ENCODE measurements at places on chromosomes 2 and 18.

- no peak for DNase-seq
Measured at GRCh38 chr2:221655300-221655699, 83.2 kb upstream of the EPHA4 start.

GRCh38 chr2:30869988-30870387 is 62.7 kb upstream of the CAPN13 start:
- no peak for DNase-seq

GRCh38 chr2:23385748-23386338 is 864 bp downstream of the KLHL29 start:
- DNase-seq, result no peak

DNA sequence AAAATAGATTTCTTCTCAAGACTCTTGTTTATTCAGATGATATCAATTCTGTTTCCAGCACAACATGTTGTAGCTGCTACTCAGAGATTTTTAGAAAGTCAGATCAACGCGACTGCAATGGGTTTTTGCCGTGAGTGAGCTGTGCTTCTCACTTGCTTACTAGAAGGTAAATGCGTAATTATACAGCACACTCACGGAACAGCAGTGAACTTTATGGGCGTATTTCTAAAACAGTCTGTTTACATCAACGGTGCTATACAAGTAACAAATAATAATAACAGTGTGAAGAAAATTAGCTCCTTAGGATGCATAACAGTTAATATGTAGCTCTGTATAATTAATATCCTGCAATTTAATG is 533.6 kb downstream of the RNF144A start:
- peak; percentile 23 for DNase-seq

GRCh38 chr2:45886171-45886663 is 234.7 kb downstream of the PRKCE start:
- DNase-seq, result no peak

GRCh38 chr2:3292416-3292815 is 85.2 kb downstream of the EIPR1 start:
- DNase-seq, result no peak

DNA sequence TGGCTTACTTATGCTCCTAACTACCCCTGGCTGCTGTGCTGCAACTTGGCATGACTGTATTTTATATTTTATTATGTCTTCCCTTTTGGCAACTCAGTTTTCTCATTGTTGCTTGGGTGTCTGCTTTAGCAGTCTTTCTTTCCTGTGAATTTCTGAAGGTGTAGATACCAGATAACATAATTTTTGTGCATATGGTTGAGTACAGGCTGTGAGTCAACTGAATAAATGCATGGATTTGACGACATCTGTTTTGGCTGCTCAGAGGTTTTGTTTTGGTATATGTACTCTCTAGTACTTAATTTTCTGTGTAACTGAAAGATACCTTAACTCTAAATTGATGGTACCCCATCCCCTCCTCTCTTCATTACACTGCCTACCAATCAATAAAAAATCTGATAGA is 303.1 kb downstream of the PTPRM start:
- DNase-seq, result no peak

DNA sequence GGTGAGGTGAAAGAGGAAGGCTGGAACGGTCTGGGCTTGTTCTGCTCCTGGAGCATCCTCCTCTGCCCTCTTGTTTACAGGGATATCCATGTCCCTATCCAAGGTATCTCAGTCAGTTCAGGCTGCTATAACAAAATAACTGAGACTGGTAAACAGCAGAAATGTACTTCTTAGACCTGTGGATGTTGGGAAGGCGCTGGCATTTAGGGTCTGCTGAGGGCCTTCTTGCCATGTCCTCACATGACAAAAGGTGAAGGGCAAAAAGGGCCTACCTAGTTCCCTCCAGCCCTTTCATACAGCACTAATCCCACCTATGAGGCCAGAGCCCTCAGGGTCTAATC is 65.6 kb downstream of the INPP4A start:
- no peak for DNase-seq

- DNase-seq, result no peak
Measured at GRCh38 chr2:177282181-177282641, 17.7 kb upstream of the NFE2L2 start.

DNA sequence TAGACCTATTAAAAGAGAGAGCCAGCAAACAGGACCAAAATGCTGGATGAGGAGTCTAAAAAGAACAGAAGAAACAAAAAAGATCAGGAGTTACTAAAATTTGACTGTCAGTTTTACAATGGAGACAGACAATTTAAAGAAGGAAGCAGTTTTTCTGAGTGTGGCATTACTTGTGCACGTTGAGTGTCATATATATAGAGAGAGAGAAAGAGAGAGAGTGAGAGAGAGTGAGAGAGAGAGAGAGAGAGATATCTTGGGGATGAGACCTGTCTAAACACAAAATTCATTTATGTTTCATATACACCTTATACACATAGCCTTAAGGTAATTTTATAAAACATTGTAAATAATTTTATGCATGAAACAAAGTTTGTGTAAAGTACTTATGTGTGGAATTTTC is 2.1 kb upstream of the GALNT3 start:
- no peak for DNase-seq

GRCh38 chr2:31075431-31075830 is 62.8 kb downstream of the GALNT14 start:
- no peak for DNase-seq

DNA sequence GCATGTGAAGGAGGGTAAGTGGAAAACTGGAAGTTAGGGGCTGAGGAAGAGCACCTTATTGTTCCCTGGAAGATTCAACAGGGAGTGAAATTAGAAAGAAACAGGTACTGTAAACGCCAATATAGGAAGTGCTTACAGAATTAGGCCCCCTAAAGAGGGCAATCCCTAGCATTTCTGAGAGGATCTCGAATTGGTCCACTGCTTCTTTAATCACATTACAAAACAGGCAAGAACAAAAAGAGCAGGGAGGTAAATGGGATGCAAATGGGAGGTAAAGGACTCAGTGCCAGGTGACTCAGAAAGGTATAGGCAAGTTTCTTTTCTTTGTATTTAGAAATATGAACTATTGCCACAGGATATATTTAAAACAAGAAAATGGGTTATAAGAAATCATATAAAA is 116.4 kb upstream of the FANCL start:
- no peak for DNase-seq

DNA sequence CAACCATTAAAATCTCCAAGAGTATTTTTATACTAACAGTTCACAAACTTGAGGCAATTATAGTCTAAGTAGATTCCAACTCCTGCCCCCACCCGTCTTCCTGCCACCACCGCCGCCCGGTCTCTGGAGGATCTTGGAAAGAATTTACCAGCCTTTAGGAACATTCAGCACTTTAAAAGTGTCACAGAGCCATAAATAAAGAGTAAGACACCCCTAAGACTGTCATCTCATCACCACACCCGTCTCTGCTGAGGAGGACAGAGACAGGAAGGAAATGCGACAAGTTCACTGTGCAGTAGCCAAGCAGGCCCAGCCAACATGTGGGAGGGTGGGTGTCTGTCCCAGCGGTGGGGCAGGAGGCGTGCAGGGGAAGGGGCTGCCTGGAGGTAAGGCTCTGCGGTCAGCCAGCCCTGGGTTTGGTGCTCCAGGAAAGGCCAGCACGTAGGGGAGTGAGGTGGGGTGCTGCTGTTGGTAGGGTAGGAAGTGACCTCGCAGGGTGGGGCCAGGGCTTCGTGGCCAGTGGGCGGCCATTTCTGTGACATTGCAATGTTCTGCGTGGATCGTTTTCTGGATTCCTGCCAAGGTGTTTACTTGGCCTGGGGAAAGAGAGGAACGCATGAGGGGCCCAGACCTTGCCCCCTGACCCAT is 111.6 kb downstream of the FAM210A start:
- DNase-seq, result peak; percentile 38

GRCh38 chr2:50582164-50582563 is 449.8 kb downstream of the NRXN1 start:
- no peak for DNase-seq

DNA sequence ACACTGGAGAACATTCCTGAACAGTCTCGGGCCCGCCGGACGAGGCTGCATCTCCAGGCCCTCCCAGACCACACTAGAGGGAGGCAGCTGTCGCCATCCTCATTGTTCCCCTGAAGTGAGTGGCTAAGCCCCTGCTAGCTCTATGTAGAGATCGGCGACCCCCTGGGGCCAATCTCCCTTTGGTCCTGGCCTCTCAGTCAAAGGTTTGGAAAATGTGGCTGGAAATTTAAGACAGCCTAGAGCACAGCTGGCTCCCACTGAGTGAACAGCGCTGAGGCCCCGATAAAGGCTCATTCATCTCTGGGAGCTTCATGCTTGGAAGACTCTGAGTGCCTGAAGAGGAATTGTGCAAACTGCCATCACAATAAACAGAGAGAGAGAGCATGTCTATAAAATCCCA is 360.3 kb downstream of the CLIP4 start:
- DNase-seq, result no peak

DNA sequence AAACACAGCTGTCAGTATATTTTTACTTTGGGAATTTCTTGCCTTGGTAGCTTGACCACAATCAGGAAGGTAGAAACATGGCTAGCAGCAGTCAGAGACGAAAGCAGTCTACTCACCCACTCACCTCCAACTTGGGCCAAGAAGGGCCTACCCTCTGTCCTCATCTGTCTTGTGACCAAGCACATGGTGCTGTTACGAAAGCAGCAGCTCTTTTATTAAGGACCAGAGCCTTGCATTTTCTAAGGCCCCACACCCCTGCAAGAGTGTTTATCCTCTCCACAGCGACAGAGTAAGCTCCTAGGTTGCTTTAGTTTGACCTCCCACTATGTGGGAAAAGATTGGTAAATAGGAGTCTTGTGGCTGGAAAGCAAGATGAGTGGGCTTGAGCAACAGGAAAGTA is 31.3 kb upstream of the MSTN start:
- no peak for DNase-seq

- DNase-seq, result no peak
Measured at GRCh38 chr2:136062066-136062837, 55.7 kb downstream of the CXCR4 start.

DNA sequence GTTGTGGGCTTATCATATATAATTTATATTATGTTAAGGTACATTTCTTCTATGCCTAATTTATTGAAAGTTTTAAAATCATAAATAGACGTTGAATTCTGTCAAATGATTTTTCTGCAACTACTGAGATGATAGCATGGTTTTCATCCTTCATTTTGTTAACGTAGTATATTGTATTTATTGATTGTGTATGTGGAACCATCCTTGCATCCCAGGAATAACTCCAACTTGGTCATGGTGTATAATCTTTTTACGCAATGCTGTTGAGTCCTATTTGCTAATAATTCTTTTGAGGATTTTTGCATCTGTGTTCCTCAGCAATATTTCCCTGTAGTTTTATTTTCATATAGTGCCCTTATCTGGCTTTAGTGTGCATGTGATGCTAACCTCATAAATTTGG is 152.7 kb downstream of the ADCYAP1 start:
- DNase-seq, result no peak

DNA sequence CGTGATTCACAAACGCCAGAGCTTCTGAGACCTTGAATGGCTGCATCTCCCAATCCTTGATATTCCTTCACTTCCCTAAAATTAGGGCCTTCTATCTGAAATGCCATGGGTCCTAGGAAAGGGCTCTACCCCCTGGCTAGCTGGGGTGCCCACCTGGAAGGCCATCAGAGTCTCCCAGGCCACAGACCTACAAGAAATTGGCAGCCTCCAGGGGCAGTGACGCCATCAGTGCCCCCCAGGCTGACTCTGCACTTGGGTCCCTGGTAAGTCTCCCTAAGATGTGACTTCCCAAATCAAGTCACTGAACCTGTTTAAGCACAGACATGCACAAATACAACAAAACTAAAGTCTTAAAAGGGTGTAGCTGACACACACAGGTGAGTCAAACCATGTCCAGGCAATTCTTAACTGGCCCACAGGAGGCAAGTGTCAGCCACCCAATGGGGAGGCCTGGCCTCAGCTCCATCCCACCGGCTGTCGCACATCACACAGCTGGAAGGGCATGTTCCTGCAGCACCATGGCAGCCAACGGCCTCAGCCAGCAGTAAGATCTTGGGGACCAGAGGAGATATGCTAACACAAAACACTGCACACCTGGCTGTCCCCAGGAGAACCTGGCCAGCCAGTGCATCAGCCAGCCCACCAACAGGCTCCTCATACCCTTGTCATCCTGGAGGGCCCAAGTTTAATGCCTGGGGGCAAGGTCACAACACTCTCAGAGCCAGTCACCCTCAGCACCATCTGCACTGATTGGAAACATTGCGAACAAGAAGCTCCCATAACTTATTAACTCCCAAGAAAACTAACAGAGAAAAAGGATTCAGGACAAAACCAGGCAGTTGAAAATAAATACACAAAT is 5.2 kb downstream of the PARD6G start:
- no peak for DNase-seq

DNA sequence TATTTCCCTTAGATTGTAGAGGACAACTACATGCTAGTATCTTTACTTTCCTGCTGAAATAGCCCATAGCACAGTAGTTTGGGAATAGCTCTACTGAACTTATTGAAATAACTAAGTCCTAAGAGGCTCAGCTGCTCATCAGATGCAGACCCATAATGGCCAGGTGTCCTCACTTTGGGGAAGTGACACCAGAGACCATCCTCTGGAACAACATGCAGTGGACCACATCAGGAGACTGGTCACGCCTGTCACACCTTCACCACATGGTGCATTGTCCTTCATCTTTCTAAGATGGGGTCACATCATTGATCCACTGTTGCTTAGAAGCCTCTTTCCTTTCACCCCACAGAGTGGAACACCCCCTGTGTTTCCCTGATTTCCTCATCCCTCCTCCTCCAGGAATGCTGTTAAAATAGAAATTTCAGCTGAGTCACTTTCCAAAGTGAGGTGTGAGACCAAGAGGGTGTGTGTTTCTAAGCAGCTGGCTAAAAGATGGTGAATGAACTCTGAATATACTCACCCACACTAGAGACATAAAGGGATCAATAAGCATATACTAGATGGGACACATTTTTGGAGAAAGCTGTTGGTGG is 215.2 kb upstream of the LRRTM1 start:
- no peak for DNase-seq

GRCh38 chr18:32091724-32092421 is at the start of gene RNF138:
TSS of gene RNF138 (plus strand) at chr18:32091874. CDS start at chr18:32092777, 903 bp downstream.
- peak; percentile 78 for DNase-seq

- DNase-seq, result peak; percentile 100
Measured at GRCh38 chr2:44168681-44169154, at the start of gene PPM1B. TSS of gene PPM1B (plus strand) at chr2:44168875. CDS start at chr2:44201200, 32,325 bp downstream.

GRCh38 chr18:25239581-25240419 is 112.2 kb downstream of the ZNF521 start:
- DNase-seq, result no peak

- no peak for DNase-seq
Measured at GRCh38 chr18:57542812-57543427, 43.6 kb downstream of the FECH start.

GRCh38 chr2:216392945-216393840 is 19.1 kb upstream of the SMARCAL1 start:
- no peak for DNase-seq

- no peak for DNase-seq
Measured at GRCh38 chr18:63924551-63924950, 16.8 kb downstream of the SERPINB10 start.

- DNase-seq, result no peak
Measured at GRCh38 chr2:120683081-120683480, 52.6 kb upstream of the GLI2 start.

- no peak for DNase-seq
Measured at GRCh38 chr2:95041824-95042442, 16.4 kb downstream of the MAL start.

All from activated gamma-delta T cell treated with Interleukin-2 at 50 U/mL for 16 hours (primary cell).